ENCODE measurements at places on chromosomes 2 and 18. TPM values are rescaled to one million over a fixed set of nuclear protein-coding genes. Genes with fewer than 3 reads are reported as not detected.

The CFAP65 gene
- not detected for polyA plus RNA-seq

The STK16 gene
- 12.9 TPM for polyA plus RNA-seq

The RAD51AP2 gene
- polyA plus RNA-seq, result 0.15 TPM

The TMEM200C gene
- 0.22 TPM for polyA plus RNA-seq

The CHAC2 gene
- polyA plus RNA-seq, result 2.0 TPM

The SIX2 gene
- polyA plus RNA-seq, result 1.1 TPM

The ANKRD30BL gene
- not detected for polyA plus RNA-seq

The ATOH8 gene
- polyA plus RNA-seq, result 35.2 TPM

The CIDEA gene
- 0.59 TPM for polyA plus RNA-seq
